ENCODE measurements at places on chromosomes 6 and 20. TPM values are rescaled to one million over a fixed set of nuclear protein-coding genes. Genes with fewer than 3 reads are reported as not detected.

Gene SERINC1
- 254 TPM for total RNA-seq

Gene UBD
- not detected for total RNA-seq

Gene NRSN1
- not detected for total RNA-seq

Gene SLC2A10
- total RNA-seq: 13.1 TPM

Gene DEFB118
- total RNA-seq: not detected

Gene SGK2
- 14.0 TPM for total RNA-seq

Gene CST5
- not detected for total RNA-seq

Gene RBM24
- total RNA-seq: 1.3 TPM

Gene FAM83D
- total RNA-seq: 0.71 TPM
